ENCODE measurements at places on chromosomes 3 and 15.

DNA sequence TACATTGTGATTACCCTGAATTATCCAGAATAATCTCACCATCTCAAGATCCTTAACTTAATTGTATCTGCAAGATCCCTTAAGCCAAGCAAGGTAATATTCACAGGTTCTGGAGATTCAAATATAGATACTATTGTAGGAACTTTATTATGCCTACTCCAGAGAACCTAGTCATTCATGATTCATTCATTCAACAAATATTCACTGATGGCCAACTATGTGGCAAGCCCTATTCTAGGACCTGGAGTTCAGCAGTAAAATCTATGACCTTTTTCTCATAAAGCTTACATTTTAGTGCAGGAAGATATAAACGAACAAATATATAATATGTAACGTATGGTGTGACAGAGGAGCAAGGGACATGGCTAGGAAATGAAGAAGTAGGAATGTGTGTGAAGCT lies 49.6 kb downstream of the ISL2 start:
- no peak for DNase-seq

- no peak for DNase-seq
Measured at GRCh38 chr3:25266677-25267076, 161.4 kb upstream of the RARB start.

DNA sequence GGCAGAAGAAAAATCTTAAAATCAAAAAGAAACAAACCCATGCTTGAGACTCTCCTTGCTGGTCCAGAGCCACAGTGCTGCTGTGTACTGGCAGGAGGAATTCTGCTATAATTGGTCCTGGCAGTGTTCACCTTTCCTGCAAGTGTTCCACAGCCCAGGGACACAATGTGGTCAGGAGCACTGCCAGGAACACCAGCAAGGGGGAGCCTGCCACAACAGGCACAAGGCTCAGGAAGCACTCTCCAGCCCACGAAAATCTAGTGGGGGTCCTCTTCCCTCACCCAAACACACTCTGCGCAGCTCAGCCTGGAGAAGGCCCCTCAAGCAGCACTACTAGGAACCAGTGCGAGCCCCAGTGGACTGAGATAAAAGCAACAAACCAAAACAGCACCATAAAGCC lies 92.9 kb downstream of the UBE3A start:
- no peak for DNase-seq

GRCh38 chr3:58369876-58370275 lies 37.2 kb downstream of the PXK start:
- DNase-seq: no peak

DNA sequence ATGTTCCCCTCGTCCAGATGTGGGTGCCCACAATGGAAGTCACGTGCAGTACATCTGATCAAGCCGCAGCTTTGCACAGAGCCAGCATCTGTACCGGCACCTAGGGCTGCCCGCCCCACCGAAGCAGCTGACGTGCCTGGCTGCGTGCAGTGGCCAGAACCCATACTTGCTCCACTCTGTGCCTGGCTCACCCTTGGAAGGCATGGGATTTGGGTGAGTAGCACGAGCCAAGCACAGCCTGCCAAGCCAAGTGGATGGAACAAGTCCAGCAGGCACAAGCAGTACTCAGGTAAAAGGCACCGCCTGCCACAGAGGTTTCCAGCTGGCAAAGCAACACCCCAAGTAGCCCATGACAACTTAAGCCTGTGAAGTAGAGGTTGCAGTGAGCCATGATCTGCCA lies 261.3 kb downstream of the TBC1D5 start:
- DNase-seq: no peak

DNA sequence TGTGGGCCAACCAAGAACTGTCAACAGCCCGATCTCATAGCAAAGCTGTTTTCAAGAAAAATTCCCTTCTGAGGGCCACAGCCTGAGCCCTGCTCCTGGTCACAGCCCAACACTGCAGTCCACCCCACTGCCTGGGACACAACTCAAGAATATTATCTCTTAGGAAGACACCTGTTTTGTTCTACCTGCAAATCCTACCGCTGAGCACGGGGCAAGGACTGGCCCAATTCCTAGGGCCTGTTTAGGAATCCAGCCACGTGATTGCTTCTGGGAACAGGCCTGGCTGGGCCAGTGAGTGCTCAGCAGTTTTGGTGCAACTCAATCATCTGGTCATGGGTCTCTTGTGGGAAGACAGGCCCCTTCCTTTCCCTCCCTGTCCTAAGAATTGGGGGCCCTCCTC lies 8.3 kb downstream of the ISLR2 start:
- DNase-seq: no peak

Measured in NCI-H1417 treated with DMSO at 0.1 percent for 48 hours (cell line).